ENCODE measurements at places on chromosomes 1 and 21.

GRCh38 chr1:157575744-157576143 lies 22.1 kb downstream of the FCRL4 start:
- DNase-seq: no peak

DNA sequence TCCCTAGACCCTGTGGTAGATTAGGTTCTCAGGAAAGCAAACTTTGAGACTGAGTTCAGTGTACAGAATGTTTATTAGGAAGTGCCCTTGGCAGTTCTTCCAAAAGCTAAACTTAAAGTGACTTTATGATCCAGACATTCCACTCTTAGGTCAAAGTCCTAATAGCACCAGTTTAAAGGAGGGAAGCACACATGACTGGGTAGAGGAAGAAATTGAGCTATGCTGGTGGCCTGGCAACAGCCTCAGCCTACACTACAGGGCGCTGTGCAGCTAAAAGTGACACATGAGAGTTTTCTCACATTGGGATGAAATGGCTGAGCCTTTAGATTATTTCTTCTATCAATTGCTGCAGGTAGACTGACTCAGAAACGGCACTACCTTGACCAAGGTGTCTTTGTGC lies 280.4 kb downstream of the BRINP2 start:
- DNase-seq: no peak

GRCh38 chr1:170692866-170693575 lies 29.1 kb downstream of the PRRX1 start:
- no peak for DNase-seq

GRCh38 chr1:95631695-95632094 lies 397.7 kb downstream of the RWDD3 start:
- DNase-seq: no peak

GRCh38 chr1:210144736-210145135 lies 87.9 kb upstream of the SERTAD4 start:
- no peak for DNase-seq

GRCh38 chr1:21781815-21782348 lies 1.1 kb downstream of the USP48 start:
- DNase-seq: peak; percentile 25

- DNase-seq: no peak
These were observed 59.2 kb upstream of the EPS8L3 start for GRCh38 chr1:109822749-109823542.

- DNase-seq: no peak
These were observed 2082.6 kb downstream of the MRPL39 start for GRCh38 chr21:23524685-23525084.

- DNase-seq: peak; percentile 49
These were observed at the start of gene EFNA3 for GRCh38 chr1:155078469-155079209. Gene EFNA3 (plus strand): TSS chr1:155078837. CDS start chr1:155078942, 105 bp downstream.

DNA sequence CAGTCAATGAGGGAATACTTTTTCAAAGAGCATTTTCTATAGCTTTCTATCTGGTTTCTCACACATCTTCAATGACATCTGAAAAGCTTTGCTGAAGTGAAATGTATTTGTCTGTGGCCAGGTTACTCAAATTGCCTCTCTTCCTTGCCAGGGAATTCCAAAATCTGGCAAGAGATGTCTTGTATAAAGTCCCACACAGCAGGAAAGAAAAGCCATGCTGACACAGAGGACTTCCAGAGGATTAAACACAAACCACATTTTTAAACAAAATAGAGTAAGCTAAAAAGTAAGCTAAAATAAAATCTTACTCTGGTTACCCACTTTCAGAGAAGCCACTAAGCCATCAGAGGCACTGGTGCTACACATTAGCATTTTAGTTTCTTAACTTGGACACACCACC lies 93.1 kb upstream of the BCAR3 start:
- no peak for DNase-seq

DNA sequence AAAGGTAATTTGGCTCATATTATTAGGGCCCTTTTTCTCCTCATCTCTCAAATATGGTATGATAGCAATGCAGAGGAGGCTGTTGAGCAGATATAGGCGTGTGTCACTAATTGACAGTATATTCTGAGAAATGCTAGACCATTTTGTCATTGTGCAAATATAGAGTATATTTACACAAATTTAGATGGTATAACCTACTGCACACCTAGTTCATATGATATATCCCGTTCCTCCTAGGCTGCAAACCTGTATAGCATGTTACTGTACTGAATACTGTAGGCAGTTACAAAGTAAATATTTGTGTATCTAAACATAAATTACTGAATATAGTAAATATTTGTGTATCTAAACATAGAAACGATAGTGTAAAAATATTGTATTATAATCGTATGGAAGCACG lies 8.6 kb downstream of the ZBTB37 start:
- DNase-seq: no peak

GRCh38 chr1:210123924-210124589 lies 108.5 kb upstream of the SERTAD4 start:
- DNase-seq: no peak

GRCh38 chr1:204647114-204647804 lies 38.3 kb downstream of the LRRN2 start:
- no peak for DNase-seq

DNA sequence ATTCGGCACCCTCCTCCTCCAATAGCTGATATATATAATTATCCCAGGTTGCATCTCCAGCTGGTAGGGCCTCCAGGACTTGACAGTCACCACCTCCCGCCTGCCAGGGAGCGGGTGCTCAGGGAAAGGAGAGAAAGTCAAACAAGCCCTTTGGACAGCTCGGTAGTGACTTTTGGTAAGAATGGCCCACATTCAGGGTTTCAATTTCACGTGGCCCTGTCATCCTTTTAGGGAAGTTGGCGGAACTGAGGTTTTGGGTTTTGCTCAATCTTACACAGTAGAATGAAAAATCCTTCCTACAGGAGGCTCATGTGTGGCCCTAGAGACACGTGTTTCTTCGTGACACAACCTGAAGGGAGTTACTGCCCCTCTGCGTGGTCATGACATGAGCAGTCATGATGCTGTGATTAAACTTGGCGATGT lies 44.2 kb downstream of the CAPN8 start:
- no peak for DNase-seq

GRCh38 chr1:115544131-115544530 lies 97.6 kb upstream of the VANGL1 start:
- DNase-seq: no peak

DNA sequence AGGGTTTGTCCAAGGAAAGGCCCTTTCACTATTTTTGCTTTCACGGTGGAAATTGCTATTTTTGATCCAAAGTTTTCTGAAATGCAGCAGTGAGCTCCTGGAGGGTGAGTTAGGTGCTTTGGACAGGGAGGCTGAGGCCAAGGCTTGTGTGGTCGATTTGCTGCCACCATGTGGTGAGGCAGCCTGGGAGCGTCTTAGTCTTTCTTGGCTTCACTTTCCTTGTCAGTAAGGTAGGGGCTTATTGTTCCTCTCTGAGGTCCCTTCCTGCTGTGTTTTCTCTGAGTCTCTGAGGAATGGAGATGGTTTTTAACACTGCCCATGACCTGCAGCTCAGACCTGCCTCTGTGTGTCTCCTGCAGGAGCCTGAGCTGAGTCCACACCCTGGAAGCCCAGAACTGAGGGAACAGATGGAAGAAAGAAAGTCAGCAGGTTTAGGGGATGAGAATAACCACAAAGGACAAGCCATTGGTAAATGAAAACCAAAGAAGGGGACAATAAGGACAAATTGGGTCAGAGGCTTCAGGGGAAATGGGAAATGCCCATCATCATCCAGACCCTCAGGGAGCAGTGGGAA lies 20.1 kb upstream of the S100A10 start:
- DNase-seq: peak; percentile 18

GRCh38 chr1:76068542-76068941 lies 6.0 kb upstream of the ST6GALNAC3 start:
- DNase-seq: no peak

GRCh38 chr1:61050541-61051442 lies 31.6 kb upstream of the NFIA start:
- no peak for DNase-seq

GRCh38 chr21:30990514-30991262 lies 47.6 kb downstream of the KRTAP19-8 start:
- no peak for DNase-seq

DNA sequence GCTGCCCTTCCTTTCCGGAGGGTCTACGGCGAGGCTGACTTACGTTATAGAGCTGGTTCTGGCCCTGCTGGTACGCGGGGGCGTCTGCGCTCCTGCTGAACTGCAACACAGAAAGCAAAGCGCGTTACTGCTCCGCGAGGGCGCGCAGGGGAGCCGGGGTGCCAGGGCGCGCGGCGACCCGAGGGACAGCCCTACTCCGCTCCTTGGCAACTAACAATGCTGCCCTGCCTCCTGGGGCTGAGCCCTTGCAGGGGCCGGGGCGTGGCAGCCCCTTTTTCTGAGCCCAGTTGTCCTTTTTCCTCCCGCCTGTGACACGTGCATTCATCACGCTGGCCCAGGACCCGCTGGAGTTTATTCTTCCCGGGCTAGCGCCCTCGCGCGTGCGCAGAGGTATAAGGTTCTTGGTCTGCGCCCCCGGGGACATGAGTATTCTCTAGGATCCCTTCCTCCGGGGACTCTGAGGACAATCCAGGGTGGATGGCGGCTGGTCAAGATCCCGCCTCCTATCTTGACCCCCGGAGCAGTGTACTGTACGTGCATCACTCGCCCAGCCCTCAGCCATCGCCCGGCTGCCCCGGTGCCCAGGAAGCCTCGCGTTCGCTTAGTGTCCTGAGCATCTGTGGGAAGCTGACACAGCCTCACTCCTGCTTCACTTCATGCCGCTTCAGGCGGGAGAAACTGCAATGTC lies 78.9 kb downstream of the CD247 start:
- no peak for DNase-seq

DNA sequence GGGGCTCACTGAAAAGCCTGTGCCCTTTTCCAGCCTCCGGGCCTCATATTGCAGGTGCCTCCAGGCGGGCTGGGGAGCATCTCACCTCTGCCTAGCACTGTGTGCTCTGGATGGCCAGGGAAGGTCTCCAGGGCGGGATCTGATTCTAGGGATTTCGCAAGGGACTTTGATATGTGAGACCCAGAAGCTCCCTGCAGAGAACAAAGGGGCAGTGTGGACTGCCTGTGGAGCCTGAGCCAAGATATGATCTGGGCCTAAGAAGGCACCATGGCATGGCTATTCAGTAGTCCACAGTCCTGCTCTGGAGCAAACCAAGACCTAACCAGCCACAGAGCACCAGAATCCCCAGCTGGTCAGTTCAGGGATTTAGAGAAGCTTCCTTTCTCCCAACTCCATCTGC lies 157.2 kb downstream of the ST6GALNAC5 start:
- DNase-seq: no peak

- no peak for DNase-seq
These were observed 2.5 kb upstream of the CHTOP start for GRCh38 chr1:153631047-153632022.

DNA sequence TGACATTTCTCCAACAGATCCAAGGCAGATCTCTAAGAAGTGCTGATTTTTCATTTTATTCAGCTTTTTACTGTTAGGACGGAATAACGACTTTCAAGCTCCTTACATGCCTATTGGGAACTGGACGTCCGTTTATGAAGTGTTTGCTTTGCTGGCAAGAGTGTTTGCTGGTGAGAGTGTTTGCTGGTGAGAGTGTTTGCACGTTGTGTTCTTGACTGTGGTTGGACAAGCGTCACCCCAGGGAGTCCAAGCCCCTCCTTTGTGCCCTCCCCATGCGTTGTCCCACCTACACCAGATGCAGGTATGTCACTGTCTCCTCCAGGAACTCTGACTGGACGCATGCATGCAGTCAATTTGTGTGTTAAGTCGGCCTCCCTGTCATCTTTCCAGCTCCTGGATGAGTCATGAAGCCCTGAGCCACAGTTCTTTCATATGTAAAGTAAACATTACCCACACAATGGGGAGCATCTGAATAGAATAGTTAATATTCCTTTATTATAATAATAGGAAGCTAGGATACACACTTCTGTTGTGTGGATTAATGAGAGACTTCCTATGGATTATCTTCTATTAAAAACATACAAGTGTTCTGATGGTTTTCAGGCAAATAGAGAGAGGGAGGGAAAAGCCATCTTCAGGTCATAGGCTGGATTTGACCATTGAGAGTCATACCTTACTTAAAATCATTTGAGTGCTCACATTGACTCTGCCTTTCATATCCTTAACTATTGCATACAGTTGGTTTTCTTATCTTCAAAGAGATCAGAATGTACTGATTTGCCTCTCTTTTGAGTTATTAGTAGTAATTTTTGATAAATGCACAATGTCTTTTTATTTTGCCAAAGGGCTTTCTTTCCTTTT lies 119.2 kb downstream of the GALNT2 start:
- DNase-seq: no peak

GRCh38 chr1:23792151-23792945 lies 1.4 kb downstream of the LYPLA2 start:
- no peak for DNase-seq

DNA sequence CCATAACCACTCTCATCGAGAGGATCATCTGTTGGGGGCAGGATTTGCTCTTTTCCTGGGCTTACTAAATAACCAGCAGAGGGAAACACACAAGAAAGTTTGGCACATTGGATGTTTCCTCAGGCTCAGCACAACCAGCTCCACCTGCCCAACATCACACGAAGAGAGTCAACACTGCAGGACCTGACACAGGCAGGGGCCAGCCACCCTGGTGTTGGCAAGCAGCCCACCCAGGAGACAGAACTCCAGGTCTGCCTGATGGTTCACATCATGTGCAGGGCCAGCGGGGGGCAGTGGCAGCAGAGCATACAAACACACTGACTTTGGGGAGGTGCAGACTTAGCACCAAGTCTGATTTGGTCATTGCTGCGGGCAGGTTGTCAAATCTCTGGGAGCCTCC lies 182.3 kb upstream of the GALNT2 start:
- DNase-seq: no peak

DNA sequence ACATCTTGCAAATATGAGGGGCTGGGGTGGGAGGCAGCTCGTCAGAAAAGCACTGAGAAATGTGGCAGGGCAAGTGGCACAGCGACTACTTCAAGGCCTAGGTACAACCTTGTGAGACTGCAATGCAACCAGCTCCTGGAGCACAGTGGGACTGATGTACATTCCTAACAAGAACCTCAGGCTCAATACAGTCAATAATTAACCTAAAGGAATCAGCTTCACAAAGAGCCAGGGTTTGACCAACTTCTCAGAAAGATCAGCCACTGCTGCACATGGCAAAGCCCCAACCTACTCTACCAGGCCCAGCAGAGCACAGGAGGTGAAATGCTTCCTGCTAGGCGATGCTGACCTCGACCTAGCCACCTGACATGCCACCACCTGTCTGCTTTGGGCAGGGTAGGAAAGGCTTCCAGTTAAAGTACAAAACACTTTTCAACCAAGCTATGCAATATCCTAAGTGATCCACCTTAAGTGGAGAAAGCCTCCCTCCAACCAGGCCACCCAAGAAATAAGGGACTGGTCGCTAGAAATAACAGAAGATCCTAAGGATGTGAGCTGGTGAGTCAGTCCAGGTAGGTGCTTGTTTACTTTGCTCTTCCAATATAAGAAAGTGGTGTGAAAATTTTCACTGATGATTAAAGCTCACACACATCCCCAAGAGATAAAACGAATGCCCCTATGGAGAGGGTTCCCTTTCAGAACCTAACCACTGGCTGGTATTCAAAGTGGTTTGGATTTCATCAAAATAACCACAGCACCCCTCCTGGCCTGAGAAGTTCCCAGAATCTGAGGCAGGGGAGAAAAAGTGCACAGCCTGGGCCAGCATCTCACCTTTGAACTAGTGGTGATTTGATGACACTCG lies 2.1 kb downstream of the RIPK4 start:
- DNase-seq: no peak
